ENCODE measurements at places on chromosomes 4 and X.

DNA sequence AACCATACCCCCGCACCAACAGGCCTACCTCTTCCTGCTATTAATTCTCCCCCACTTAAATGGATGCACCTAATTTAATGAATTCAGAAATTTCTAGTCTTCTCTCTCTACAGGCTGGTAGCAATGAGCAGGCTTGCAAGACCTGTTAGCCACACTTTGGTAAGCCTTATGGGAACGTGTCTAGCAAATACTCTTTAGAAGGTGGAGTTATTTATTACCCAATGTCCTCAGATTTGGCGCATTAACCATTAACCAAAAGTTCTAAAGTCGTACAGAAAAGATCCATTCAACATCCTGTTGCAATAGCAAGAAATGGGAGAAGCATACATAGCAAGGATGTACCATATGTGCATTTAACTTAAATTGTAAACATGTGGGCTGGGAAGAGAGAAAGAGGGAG is 47.5 kb downstream of the SLITRK2 start:
- no peak for DNase-seq

DNA sequence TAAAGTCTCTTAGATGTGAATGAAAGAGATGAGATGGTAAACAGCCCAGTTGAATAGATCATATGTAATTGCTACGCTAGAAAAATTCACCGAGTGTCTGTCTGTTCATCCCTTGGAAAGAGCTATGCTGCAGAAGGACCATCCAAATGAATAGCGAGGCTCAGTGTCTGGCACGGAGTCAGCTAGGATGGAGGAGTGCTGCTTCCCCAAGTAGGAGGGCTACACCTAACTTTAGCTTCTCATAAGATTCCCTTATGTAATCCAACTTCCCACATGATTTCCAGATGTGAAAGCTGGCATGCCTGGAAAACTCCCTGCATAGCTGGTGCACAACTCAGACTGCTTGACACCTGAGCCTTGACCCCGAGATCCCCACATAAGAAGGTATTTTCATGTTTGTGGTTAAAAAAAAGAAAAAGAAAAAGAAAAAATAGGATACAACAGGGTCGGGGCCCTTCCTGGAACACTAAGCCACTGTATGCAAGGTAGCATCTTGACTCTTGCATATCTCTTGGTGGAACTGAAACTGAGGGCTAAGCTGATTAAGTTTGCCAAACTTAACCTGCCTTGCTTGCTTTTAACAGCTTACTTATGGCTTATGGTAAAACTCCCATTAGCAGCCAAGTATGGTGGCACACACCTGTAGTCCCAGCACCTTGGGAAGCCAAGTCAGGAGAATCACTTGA is 82.3 kb downstream of the FREM3 start:
- DNase-seq, result no peak

DNA sequence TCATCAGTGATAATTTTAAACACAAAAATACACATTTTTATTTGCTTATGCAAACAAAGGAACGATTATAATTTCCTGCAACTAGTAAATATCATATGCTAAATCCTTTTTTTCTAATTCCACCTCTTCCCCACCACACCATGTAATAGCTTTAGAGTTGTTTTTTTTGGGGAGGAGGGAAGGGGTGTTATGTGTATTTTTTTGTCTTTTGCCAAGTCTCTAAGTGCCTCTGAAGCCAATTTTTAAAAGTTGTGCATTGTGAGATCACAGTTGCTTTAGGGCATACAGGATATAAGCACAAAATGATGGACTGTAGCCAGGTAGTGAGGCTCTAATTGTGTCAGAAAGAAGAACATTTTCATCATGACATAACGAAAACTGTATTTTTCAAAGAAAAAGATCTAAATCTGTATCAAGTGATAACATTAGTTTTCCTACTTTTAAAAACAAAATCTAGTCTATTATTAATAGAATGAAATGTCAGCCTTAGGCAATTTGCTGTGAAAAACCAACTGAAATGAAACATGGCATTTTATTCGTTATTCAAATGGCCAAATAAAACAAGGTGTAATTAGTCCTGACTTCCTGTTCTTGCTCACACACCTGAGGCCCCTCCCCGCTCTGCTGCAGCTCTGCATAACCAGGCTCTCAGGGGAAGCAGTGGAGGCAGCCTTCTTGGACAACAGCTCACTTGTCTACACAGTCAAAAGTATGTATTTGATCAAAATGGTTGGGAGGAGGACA is 157.4 kb downstream of the PALLD start:
- DNase-seq, result no peak

GRCh38 chrX:114906984-114907510 is 110.4 kb downstream of the IL13RA2 start:
- DNase-seq, result no peak

DNA sequence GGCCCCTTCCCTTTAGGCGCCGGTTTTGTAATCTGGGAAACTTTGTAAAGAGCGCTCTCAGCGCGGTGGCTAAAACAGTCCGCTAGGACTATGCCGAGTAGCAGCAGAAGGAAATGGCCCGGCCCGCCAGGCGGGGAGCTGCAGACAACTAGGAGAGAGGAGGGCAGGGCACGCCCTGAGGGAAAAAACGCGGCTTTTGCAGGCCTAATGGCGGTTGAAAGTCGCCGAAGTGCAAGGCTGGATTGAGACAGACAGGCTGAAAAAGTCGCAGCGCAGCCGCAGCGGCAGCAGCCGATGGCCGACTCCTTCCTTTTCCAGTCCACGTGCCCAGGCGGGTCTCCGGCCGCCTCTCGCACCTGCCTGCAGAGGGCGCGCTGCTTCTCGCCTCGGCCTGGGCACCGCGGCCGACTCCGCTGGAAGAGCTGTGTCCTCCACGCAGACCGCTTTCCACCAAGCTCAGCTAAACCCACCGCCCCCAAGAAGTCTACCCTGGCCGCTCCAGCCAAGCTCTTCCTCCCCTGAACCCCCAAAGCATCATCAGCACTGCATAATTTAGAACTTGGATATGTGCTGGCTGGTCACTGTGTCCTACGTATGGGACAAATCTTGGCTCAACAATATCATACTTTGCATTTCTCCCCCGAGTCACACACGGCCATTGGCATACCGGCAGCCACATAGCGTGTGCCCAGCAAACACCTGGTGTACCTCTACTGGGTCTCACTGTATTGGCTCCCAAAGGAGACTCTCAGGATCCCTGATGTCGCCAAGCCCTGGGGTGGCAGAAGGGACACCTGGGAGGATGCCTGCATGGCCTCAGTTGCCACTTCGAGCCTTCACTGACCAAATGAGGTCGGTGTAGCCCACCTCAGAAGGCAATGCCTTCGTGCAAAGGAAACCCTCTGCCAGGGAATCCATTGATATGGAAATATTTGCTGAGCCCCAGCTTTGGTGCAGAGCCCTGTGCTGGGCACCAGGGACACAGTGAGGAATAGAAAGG is 14.5 kb downstream of the SLC25A5 start:
- DNase-seq, result no peak

DNA sequence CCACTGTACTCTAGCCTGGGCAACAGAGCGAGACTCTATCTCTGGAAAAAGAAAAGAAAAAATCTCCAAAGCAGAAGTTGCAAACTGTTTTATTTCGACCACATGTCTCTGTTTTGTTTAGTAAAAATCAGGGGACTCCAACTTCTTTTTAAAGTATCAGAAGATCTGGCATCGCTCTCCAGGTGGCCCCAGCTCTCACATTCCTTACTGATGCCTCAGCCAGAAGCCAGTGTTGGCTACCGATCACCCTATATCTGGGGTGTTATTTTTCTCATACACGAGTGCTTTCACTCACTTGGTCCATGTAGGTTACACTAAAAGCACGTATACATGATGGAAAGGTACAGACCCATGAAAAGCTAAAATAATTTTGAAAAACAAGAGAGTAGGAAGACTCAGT is 8.3 kb downstream of the MPP1 start:
- DNase-seq, result no peak

- DNase-seq, result no peak
Observed at GRCh38 chrX:149298111-149298510, 207.0 kb downstream of the IDS start.

DNA sequence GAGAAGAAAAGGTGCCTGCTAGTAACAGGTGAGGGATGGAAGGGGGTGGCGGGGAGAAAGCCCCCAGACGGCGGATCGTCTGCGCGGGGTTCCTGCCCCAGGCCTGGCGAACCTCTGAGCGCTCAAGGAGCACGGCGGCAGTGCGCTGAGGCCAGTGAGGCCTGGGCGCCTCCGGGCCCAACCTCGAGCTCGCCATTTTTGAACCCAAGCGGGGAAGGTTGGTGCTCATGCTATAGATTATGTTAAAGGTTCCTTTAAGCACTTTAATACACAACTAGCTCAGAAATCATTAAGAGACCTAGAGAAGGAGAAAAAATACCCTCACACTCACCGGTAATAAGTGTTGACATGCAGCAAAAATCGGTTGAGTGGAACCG is 7.9 kb downstream of the PITX2 start:
- DNase-seq, result no peak

GRCh38 chrX:38500866-38501265 is 60.5 kb upstream of the TSPAN7 start:
- DNase-seq, result peak; percentile 70

DNA sequence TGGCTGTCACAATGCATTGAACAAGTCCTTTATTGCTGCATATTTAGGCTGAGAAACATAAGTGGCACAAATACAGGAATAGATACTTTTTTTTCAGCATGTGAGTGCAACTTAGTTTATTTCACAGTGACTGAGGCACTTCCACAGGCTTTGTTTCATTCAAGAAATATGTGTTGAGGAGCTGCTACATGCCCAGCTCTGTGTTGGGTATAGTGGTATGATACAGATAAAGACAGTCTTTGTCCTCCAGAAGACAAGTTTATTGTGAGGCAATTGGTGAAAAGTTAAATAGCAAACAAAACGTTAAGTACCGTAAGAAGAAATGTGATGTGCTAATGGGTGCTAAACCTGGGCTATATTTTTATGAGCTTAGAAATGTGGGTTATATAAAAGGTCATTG is 186.4 kb downstream of the SPRY1 start:
- DNase-seq, result no peak

- peak; percentile 61 for DNase-seq
Observed at GRCh38 chrX:15985937-15986336, 131.3 kb upstream of the AP1S2 start.

DNA sequence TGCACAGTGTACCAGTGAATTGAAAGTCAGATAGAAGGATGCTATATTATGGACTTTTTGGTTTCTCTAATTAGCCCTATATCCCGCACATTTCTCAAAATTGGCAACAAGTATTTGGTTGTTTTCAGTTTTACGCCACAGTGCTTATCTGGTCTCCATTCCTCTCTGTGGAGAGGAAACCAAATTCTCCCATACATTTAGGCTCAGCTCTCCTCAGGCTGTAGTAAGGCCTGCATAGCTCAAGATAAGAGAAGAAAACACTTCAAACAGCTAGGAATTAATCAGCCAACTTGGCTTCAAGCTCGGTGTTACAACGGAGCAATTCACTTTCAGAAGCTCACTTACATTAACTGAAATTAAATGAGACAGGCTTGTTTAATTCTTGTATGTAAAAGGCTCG is 263.2 kb downstream of the PDHA2 start:
- DNase-seq, result no peak

DNA sequence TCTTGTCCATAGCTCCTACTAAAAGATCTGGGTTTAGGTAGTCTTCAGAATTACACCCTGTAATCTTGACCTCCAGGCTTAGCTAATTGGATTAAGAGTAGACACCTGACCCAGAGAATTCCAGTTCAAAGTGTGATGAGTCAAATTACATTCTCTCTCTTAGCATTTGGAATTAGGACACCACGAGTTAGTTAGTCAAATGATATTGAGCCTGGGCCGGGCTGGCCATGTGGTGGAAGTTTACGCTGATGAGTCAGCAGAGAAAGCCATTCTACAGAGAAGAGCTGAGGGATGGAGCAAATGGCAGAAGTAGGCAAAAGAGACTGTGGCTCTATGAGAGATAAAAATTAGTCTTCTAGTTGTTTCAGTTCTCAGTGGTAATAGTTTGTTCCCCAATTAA is 31.1 kb downstream of the CEP44 start:
- DNase-seq, result peak; percentile 64

- no peak for DNase-seq
Observed at GRCh38 chr4:55722132-55722531, 86.0 kb upstream of the NMU start.

DNA sequence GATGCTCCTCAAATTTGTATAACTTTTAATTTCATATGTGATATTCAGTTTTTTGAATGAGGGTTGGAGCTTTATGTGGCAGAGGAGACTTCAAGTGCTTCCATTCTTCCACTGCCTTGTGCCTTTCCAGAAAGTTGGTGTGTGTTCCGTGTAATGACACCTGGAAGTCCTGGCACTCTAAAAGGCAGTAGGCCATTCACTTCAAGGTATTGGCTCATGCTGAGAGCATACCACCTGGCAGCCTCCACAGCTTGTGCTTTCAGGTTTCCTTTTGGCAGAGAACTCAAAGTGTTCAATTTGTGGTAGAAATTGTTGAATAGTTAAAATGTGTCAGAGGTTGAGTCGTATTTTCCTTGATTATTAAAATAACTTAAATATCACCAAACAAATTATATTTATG is 49.6 kb downstream of the GRIA2 start:
- no peak for DNase-seq

DNA sequence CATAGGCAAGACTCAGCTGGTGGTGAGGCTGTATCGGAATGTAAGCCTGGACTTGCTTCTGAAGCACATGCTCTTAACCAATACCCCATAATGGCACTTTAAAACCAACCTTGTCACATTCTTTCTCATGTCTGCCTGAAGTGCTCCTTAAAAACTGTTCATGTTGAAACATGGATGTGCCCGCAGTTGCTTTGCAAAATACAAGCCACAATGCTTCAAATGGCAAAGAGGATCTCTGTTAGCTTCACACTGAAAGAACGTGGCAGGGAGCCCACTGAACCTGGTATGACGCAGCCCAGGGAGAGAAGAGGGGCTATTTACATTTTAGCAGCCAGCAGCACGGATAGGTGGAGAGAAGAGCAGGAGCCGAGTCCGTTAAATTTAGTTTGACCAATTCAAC is 29.3 kb downstream of the SOD3 start:
- no peak for DNase-seq

GRCh38 chrX:119427024-119427794 is 28.1 kb downstream of the SLC25A43 start:
- DNase-seq, result no peak

DNA sequence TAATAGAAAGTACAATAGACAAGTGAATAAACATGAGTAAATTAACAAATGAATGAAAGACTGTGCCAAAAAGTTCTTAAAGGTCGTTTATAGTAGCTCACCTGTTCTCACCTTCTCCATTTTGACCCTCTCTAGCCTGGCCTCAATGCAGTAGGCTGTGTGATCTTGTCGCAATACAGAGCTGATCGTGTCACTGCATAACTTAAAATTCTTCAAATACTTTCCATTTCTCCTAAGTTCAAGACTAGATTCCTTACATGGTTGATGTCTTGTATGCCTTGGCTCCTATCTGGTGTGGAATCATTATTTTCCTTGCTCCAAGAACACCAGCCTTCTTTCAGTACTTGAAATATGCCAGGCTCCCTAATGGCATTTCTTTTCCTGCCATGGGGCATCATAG is 9.5 kb upstream of the GABRA2 start:
- no peak for DNase-seq

DNA sequence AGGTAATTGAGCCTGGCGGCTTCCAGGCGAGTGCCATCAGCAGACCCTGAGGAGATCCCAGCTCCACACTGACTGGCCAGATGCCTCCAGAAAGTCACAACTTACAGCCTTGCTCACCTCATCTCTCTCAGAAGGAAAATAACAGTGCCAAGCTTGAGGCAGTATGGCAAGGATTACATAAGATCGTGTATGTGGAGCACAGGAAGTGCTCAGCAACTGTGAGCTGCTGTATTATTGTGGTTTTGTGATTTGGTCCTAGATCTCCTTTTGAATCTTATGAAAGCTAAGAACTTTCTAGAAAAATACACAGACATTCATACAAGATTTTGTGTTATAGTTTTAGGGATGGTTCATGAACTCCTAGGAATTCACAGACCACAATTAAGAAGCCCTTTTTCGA is 14.0 kb downstream of the RASL11B start:
- no peak for DNase-seq

- DNase-seq, result no peak
Observed at GRCh38 chr4:7227008-7227407, 34.7 kb downstream of the SORCS2 start.

All from RKO (cell line).